Activated CD4-positive, alpha-beta T cell treated with anti-CD3 and anti-CD28 coated beads, Interleukin-2, amount 50 U/mL, for 48 hours (primary cell): ENCODE measurements at places on chromosomes 6 and 20.

- peak; percentile 54 for DNase-seq
These were observed 1.1 kb downstream of the JAG1 start for GRCh38 chr20:10672624-10673127.

GRCh38 chr6:159525445-159526025 is 167.5 kb downstream of the SOD2 start:
- DNase-seq: no peak

GRCh38 chr20:62142252-62143080 is 728 bp downstream of the PSMA7 start:
- no peak for DNase-seq

DNA sequence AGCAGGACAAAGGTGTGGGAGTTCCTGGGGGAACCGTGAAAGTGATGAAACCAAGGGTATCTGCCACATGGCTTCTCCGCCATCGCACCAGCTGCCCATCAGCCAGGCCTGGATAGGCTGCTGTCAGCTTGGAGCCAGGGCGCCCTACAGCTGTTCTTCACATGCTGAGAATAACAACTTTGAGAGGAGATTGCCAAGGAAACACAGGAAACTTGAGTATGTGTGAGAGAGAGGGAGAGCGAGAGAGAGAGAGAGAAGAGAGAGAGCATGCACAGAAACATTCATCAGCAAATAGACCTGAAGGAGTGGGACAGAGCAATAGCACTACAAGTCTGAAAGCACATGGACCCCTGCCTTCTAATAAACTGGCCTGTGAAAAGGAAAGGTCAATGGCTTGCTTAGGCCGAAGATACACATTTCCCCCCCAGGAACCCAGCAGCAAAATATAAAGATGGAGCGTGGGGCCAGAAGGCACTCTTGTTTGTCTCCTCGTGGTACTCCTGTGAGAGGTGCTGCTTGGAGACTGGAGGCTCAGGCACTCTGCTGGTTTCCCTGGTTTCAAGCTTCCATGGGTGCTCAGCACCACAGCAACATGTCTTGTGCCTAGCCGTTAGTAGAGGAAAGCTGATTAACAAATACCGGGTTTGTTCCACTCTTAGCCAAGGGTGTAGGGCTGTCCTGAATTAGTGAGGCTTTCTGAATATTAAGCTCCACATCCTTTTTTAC is 53.0 kb downstream of the SNAP25 start:
- DNase-seq: no peak

DNA sequence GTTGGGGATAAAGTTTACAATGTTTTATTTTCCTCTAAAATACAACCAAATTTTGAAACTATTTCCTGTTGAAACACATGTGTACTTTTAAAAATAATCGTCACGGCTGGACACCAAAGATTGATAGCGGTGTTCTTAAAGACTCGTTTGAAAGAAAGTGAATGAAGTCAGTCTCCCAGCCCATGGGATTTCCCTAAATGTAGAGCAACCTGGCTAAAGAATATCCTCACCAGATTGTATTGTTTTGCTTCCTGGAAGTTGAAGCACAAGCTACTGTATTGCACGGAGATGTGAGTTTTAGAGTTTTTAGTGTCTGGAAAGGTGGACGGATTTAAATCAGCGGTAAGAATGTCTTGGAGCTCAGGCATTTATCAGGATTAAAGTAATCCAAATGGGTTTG is 189.5 kb downstream of the THBS2 start:
- DNase-seq: no peak

DNA sequence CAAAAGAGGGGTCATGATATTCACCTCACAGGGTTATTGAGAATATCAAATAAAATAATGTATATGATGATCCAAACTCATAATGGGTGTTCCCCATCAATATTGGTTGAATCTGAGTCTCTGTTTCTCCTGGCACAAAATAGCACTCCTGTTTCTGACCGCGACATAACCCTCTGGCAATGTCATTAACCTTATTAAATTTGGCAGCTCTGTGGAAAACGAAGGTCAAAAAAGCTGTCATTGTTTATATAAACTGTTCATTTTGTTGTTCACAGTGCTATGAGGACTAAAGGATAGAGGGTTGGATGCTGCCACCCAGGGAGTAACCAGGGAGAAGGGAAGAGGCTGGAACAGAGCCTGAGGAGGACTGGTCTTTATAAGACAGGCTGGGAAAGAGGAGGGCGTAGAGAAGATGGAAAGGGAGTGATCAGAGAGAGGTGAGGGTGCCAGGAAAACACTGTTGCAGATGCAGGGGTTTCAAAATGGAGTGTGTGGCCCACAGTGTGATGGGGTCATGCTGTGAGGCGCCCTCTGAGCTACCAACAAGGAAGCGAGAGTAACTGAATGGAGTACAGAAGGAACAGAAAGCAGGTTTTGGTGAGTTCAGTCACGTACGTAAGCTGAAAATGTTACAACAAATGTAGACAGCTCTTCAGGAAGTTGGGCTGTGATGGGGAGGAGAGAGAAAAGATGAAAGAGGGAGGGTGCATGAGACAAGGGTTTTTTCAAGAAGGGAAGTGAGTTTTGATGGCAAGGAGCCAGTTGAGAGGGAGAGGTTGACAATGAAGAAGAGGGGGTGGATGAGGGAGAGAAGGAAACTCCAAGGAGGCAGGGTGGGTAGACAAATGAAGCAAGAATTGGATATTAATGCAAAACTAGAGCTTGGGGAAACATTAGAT is 251.6 kb upstream of the TAB2 start:
- DNase-seq: peak; percentile 46
